ENCODE measurements at places on chromosomes 16 and 17. TPM values are rescaled to one million over a fixed set of nuclear protein-coding genes. Genes with fewer than 3 reads are reported as not detected.

PPL gene
- 0.11 TPM for total RNA-seq

GRCh38 chr17:54770836-54771235 is 129.8 kb upstream of the TOM1L1 start:
- no peaks in the 10 kb centered on the region for H3K27me3 ChIP-seq
- H3K36me3 ChIP-seq: no peaks in the 10 kb centered on the region
- H3K4me3 ChIP-seq: no peak overlapping the region
- H3K4me1 ChIP-seq: no peaks in the 10 kb centered on the region
- no peak overlapping the region for H3K27ac ChIP-seq
- no peak for DNase-seq

DNA sequence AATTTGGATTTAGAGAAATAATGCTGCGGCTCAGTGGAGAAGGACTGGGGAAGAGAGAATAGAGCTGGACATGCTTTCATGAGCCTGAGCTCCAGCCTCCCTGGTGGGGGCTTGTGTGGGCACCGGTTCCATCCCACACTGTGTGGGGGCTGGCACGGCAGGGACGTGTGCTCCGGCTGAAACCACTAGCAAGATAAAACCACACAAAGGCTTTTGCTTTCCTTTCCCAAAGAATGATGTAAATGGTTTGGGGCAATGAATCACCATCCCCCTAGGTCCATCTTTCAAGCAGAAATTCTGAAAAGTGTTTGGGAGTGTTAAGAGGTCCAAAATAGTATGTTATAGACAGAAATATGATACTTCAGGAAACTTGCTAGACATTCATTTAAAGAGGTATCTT is 77.0 kb downstream of the CDH11 start:
- H3K36me3 ChIP-seq: no peaks in the 10 kb centered on the region
- no peak overlapping the region for H3K27ac ChIP-seq
- no peak overlapping the region for H3K4me3 ChIP-seq
- H3K27me3 ChIP-seq: no peaks in the 10 kb centered on the region
- no peaks in the 10 kb centered on the region for H3K4me1 ChIP-seq
- no peak for DNase-seq

DNA sequence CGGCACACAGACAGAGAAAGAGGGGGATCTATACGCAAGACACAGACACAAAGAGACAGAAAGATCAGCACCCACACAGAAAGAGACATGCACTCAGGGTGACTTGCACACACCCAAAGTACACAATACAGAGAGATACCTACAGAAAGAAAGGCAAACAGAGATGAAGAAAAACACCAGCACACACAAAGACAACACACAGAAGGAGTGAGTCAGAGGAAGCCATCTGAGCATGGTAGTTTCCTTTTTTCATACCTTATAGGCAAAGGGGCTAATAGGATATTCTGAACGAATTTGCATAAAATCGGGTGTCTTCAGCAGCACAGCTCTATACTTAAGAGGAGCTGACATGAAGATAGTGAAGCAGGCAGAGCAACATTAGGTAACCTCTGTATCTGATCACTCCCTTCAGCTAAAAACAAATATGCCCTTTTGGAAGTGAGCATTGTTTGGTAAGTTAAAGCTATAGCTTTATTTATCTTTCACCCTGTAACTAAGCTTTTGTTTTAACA is 198.6 kb downstream of the AATF start:
- H3K36me3 ChIP-seq: no peaks in the 10 kb centered on the region
- H3K27ac ChIP-seq: peak overlapping the region; percentile 34
- peak overlapping the region; percentile 21 for H3K4me3 ChIP-seq
- peak; percentile 27 for DNase-seq
- peaks cover 18% of the 10 kb centered on the region for H3K4me1 ChIP-seq
- H3K27me3 ChIP-seq: no peaks in the 10 kb centered on the region

GRCh38 chr16:2490190-2491105 is 15.5 kb downstream of the TBC1D24 start:
- no peak overlapping the region for H3K4me3 ChIP-seq
- H3K27me3 ChIP-seq: no peaks in the 10 kb centered on the region
- H3K4me1 ChIP-seq: peaks cover 16% of the 10 kb centered on the region
- no peaks in the 10 kb centered on the region for H3K36me3 ChIP-seq
- no peak for DNase-seq
- no peak overlapping the region for H3K27ac ChIP-seq

PRSS22 gene
- not detected for total RNA-seq

GRCh38 chr16:88462396-88462795 is 9.3 kb downstream of the ZFPM1 start:
- H3K27me3 ChIP-seq: no peaks in the 10 kb centered on the region
- H3K4me3 ChIP-seq: no peak overlapping the region
- no peaks in the 10 kb centered on the region for H3K36me3 ChIP-seq
- H3K4me1 ChIP-seq: peaks cover 21% of the 10 kb centered on the region

DNA sequence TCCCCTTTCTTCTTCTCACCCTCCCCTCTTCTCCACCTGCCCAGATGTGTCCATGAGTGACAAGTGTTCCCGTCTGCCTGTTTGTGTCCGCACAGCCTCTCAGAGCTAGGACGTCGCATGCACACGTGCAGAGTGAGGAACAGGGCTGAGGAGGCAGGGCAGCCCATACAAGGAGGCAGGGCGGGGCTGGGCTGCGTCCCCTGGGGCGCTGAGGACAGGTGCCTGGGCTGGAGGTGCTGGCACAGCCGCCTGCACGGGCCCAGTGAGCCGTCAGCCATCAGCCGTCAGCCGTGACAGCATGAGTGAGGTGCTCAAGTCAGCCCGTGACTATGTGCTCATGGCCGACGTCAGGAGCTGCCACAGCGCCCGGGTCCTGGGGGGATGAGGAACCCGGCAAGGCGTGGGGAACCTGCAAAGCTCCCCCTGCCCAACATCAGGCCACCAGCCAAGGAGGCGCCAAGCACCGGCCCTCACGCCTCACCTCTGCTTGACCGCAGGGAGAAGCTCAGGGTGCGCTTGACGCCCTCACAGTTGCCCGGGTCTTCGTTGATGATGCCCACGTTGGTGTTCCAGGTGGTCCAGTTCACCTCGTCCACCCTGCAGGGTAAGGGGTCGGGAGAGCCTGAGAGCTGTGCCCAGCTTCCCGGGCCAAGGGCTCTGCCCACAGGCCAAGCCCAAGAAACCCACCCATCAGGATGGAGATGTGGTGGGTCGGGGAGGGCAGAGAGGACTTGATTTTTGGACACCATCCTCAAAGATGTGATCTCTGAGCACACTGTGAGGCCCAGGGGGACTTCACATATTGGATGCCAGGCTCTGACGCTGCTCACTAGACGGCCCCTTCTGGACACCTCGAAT is 13.7 kb upstream of the TRPV3 start:
- H3K27ac ChIP-seq: no peak overlapping the region
- H3K27me3 ChIP-seq: no peaks in the 10 kb centered on the region
- no peaks in the 10 kb centered on the region for H3K36me3 ChIP-seq
- no peak overlapping the region for H3K4me3 ChIP-seq
- DNase-seq: no peak

DNA sequence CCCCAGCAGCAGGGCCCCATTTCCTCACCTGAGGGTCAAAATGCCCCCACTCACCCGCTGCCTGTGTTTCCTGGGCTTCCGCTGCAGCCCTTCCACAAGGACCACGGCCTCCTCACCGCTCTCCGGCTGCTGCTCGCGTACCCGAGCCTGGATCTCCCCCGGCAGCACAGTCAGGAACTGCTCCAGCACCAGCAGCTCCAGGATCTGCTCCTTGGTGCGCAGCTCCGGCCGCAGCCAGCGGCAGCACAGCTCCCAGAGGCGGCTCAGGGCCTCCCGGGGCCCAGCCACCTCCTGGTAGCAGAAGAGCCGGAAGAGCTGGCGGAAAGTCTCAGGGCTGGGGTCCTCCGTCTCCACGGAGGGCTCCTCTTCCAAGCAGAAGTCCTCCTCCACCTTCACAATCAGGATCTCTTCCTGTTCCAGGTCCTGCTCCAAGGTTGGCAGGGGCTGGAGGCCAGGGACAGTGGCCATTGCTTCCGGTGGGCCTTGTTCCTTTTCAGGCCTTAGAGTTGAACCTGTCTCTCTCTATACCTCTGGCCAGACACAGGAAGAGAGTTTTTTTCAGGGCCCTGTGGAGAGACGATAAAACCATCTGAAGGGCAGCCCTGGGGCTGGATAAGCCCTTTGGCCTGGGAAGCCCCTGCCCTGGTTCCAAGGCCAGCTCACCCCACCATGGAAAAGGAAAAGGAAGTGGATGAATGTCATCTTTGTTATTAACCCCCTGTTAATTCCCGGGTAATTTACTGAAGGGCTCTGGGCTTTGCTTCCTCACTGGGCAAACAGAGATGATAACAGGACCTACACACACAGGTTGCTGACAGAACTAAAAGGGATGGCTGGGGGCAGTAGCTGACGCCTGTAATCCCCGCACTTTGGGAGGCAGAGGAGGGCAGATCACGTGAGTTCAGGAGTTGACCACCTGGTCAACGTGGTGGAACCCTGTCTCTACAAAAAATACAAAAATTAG is 1.2 kb downstream of the ZNF500 start:
- H3K27me3 ChIP-seq: no peaks in the 10 kb centered on the region
- peaks cover 8% of the 10 kb centered on the region for H3K4me1 ChIP-seq
- H3K36me3 ChIP-seq: peaks cover 2% of the 10 kb centered on the region
- H3K4me3 ChIP-seq: peak overlapping the region; percentile 91
- no peak for DNase-seq

SMPD3 gene
- total RNA-seq: 1.5 TPM

BTBD17 gene
- total RNA-seq: not detected

DNA sequence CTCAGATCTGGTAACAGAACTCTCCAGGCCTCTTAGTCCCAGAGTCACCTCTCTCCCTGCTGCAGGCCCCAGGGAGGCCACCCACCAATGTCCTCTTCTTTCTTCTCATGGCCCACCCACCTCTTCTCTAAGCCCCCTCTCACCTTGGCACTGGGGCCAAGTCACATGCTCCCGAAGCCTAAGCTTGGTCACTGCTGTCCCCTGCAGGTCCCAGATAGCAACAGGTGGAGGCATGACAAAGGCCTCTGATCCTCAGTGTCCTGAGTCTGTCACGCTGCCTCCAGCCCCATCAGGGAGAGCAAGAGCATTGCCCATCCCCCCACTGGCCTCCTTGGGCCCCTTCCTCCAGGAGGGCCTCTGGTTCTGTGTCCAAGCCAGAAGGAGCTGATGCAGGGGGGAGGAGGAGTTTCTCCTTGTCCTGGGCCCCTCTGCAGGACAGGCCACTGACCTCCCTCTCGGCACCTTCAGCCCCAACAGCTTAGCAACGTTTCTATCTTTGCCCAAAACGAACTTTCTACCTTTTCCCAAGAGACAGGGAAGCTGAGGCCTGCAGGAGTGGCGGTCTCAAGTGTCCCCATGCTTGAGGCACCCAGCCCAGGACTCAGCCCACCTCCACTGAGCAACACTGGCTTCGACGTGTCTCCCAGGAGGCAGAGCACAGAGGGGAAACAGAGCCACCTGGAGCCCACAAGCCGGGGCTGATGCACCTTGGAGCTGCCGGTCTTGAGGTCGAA is 8.6 kb downstream of the P2RX1 start:
- no peaks in the 10 kb centered on the region for H3K27me3 ChIP-seq
- no peaks in the 10 kb centered on the region for H3K36me3 ChIP-seq
- peaks cover 19% of the 10 kb centered on the region for H3K4me1 ChIP-seq
- H3K4me3 ChIP-seq: no peak overlapping the region

AANAT gene
- 0.23 TPM for total RNA-seq

ADAMTS18 gene
- total RNA-seq: not detected

DNA sequence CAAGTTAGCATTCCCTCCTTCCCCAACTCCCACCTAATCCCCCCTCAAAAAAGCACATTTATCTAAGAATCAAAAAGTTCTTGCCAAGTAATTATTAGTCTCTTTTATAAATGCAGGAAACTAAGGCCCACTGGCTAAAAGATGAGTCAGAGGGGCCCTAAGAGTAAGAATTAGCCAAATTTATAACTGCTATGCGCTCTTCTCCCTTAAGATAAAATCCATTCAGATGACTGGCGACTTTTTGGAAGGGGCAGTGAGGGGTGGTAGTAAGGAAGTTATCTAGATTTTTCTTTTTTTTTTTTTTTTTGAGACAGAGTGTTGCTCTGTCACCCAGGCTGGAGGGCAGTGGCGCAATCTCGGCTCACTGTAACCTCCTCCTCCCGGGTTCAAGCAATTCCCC is 17.1 kb downstream of the ZNF652 start:
- no peak overlapping the region for H3K27ac ChIP-seq
- H3K36me3 ChIP-seq: no peaks in the 10 kb centered on the region
- H3K4me3 ChIP-seq: no peak overlapping the region
- H3K27me3 ChIP-seq: no peaks in the 10 kb centered on the region

POLG2 gene
- total RNA-seq: 27.3 TPM

- no peaks in the 10 kb centered on the region for H3K36me3 ChIP-seq
- peaks cover 12% of the 10 kb centered on the region for H3K27me3 ChIP-seq
- peaks cover 23% of the 10 kb centered on the region for H3K4me1 ChIP-seq
- DNase-seq: no peak
- H3K4me3 ChIP-seq: peak overlapping the region; percentile 60
- no peak overlapping the region for H3K27ac ChIP-seq
Observed at GRCh38 chr17:64781014-64781756, 119.1 kb upstream of the SMURF2 start.

- no peaks in the 10 kb centered on the region for H3K27me3 ChIP-seq
- H3K27ac ChIP-seq: no peak overlapping the region
- no peak for DNase-seq
- H3K4me3 ChIP-seq: no peak overlapping the region
- no peaks in the 10 kb centered on the region for H3K36me3 ChIP-seq
Observed at GRCh38 chr16:48317614-48318315, 67.4 kb downstream of the SIAH1 start.
